A549 treated with CpdA at 1 μM for 4 hours (cell line): ENCODE measurements at places on chromosomes 6 and 20. TPM values are rescaled to one million over a fixed set of nuclear protein-coding genes. Genes with fewer than 3 reads are reported as not detected.

The HSF2 gene
- total RNA-seq: 6.0 to 13.2 TPM (median 7.1 TPM) in 5 replicates

The FGD2 gene
- total RNA-seq: not detected in 5 replicates

The UQCC2 gene
- total RNA-seq: 60.5 to 114 TPM (median 102 TPM) in 5 replicates

The LRRC73 gene
- total RNA-seq: 0.51 to 1.4 TPM (median 1.1 TPM) in 5 replicates

The MYB gene
- total RNA-seq: 0.30 to 1.2 TPM (median 0.63 TPM) in 5 replicates

The SLC39A7 gene
- total RNA-seq: 115 to 124 TPM (median 121 TPM) in 5 replicates
